ENCODE measurements at places on chromosomes 4 and X.
A peak's percentile ranks its signal among the peaks of the same experiment; 100 is the strongest.

GRCh38 chr4:101229116-101229515 is 118.2 kb downstream of the PPP3CA start:
- no peak for DNase-seq

GRCh38 chr4:1756893-1757779 is 35.8 kb downstream of the TACC3 start:
- no peak for DNase-seq

DNA sequence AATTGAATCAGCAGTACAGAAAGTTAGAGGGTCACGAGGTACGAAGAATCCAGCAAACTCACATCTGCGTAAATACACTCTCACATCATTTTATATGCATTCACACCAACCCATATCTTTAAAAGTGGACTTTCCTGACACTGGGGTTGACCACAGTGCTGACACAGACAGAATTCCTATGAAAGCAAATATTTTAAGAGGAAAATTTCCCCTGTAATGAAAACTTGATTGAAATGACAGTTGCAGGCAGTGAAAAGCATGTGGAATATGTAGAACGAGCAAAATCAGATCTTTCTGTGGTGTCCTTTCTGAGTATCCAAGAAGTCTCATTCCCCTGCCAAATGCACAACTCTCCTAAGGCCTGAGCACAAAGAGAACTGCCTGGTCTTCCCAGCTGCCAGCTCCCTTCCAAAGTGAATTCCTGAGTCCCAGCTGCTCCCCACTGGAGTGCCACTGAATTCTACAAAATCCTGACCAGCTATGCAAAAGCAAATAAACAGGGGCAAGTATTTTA is 50.5 kb upstream of the FAM9C start:
- DNase-seq, result no peak

DNA sequence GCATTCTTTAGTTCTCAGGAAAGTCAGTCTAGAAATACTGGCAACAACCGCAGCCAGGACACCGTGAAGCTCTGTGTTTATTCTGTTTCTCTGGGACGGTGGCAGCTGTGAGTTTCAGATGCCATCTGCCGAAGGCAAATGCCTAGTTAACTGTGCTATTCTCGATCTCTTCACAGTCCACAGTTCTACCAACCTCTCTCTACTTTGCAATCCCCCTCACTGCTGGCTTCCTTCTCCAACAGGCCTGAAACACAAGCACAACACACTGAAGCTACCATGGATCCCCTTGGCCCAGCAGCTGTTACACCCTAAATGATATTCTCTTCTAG is 118.8 kb downstream of the ZNF827 start:
- no peak for DNase-seq

DNA sequence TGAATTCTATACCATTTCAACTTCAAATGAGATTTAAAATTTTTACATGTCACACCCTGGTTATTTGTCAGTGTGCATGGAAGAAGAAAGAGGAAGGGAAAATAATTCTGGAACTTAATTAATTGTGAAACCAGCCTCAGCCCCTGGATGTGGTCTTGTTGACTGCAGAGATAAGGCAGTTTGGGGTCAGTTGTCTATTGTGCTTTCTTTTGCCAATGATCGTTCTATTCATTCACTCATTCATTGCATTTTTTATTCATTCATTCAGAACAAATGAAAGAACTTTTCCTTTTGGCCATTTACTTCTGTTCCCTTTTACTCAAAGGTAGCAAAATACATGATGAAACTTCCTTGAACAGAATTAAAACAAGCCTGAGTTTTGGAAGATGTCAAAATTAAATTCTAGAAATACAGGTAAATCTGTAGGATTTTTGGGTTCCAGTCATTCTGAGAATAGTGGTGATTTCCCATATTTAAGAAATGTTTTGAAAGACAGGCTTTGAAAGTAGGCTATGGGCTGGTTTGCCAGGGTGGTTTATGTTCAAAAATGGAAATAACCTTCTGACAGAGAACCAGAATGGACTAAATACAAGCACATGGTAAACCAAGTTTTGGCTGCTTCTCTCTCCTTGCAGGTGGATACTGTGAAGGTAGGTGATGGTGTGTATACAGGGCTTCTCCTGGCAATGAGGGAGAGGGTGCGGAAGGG is 35.7 kb downstream of the PARM1 start:
- DNase-seq, result no peak

DNA sequence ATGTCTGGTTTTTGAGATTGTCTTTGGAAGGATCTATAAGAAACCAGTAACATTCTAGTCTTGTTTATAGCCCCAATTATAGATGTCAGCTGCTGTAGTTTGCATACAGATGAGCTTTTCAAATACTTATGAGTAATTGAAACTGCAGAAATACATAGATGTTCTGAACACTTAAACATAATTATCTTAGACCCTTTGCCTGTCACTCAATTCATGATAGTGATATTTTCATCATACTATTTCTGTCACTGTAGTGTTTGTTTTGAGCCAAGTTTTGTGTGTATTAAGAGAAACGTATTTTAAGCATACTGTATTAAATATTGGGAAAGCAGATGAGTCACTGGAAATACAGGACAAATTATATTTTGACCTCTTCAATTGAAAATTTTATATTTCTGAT is 69.8 kb upstream of the SMARCA5 start:
- no peak for DNase-seq

DNA sequence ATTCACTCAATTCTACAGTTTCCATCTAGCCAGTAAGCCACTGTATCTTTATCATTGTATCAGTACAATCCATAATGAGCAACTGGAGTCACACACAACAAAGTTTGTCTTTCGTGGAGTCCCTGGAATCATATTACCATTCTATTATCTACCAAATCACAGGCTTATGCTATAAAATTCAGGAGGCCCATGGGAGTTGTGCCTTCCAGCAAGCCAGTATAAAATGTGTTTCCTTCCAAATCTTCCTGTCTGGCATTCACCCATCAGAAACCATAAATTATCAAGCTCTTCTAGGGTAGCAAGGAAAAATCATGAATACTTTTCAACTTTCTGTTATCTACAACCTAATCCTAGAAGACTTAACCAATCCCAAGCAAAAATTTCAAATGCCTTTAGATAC is 1383.3 kb upstream of the PCDH7 start:
- DNase-seq, result no peak

DNA sequence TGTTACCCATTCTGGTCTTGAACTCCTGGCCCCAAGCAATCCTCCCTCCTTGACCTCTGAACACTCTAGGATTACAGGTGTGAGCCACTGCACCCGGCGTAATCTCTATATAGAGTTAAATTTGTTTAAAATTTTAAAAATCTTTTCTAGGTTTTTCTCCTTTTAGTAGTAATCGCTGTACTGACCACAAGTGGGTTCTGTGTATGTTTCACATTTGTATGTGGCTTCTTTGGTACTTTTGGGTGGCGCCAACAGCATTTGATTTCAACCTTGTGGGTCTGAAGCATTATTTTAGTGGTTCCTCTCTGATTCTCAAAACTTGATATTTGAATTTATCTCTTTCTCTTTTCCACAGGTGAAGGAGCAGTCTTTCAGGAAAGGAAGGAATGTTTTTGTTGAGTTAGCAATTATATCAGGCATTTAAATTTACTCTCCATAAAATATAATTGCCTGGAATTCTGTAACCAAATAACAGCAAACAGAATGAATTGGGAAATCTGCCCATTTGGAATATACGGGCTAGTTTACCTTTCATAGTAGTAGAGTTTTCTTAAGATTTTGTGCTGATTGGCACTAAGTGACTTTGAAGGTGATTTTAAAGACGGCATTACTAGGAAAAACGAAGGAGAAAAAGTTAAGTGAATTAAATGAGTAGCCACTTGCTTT is 29.5 kb downstream of the ARHGAP10 start:
- no peak for DNase-seq

DNA sequence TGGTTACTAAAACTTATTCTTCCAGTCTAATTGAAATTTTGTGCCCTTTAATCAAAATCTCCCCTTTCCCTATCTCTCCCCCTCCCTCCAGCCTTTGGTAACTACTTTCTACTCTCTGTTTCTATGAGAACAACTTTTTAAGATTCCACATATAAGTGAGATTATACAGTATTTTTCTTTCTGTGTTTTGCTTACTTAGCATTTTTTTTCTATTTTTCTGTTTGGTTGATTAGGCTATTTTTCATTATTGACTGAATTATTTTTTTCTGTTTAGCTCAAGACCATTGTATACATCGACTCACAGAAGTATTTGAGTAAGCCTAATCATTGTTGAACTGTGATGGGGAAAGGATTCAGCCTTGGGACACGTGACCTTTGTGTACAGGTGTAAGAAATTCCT is 116.4 kb downstream of the PHEX start:
- DNase-seq, result no peak

DNA sequence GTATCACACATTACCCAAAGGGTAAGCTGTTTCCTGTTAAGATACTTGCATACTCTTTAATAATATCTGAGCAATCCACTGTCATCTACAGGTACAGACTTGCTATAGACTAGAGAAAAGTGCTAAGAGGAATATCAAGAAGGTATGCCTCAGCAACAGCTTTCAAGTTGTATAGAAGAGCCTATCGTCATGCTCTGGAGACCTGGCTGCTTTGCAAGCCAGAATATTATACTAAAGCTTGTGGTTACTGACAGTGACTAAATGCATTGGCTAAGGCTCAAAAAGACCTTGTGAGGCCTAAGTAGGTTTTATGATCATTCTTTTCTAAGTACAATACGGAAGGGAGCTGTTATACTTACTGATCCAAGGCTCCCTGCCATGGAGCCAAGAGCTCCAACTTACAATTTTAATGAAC is 11.3 kb downstream of the LAMP2 start:
- DNase-seq, result peak; percentile 9

DNA sequence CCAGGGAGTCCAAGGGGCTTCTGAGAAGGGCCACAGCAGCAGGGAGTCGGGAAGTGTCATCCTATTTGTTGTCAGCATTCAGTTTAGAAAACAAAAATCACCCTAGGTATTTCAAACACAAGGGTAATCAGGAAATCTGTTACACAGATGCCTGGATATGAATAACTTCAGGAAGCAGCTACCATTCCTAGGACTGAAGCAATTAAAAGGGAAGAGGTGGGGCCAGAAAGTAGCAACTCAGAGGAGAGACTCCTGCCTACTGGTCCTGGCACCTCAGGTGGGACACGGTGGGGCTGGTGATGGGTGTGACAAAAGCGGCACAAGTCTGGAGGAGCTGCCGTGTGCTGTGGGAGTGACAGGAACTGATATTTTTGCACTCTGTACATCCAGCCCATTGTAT is 107.9 kb downstream of the PDGFRA start:
- DNase-seq, result no peak

GRCh38 chr4:138406876-138407275 is 164.7 kb upstream of the SLC7A11 start:
- DNase-seq, result no peak

- DNase-seq, result no peak
Measured at GRCh38 chrX:9737363-9737762, 28.3 kb downstream of the GPR143 start.

DNA sequence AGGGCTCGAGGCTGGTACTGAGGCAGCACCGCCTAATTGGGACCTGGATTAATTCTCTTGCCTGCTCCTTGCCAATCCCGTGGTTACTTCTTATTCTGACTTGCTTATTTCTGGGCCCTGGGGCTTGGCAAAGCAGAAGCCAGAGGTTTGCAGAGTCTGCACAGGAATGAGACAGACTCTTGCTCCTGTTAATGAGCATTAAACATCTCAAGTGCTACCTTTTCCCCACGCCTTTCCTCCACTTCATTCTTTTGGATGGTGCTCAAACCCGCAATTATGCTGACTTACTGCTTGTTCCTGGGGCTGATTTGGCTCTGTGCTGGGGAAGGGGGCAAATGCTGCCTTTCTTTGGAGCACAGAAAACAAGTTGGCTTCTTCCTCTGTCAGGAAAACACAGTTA is 16.5 kb upstream of the STOX2 start:
- no peak for DNase-seq

DNA sequence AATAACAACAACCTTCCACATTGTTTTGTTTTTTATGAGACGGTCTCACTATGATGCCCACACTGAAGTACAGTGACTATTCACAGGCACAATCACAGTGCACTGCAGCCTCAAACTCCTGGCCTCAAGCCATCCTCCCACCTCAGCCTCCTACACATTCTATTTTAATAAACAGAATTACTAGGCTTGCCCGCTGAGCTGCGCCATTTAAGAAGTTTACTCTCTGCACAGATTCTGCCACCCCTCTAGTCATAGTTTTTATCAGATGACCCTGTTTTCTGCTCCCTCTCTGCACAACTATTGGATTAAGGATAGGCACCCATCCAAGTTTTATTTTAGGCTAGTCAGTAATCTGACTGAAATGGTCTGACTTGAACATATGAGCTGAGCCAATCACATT is 11.3 kb upstream of the COX18 start:
- DNase-seq, result no peak

- DNase-seq, result peak; percentile 83
Measured at GRCh38 chr4:54568184-54568583, 89.6 kb upstream of the KIT start.

DNA sequence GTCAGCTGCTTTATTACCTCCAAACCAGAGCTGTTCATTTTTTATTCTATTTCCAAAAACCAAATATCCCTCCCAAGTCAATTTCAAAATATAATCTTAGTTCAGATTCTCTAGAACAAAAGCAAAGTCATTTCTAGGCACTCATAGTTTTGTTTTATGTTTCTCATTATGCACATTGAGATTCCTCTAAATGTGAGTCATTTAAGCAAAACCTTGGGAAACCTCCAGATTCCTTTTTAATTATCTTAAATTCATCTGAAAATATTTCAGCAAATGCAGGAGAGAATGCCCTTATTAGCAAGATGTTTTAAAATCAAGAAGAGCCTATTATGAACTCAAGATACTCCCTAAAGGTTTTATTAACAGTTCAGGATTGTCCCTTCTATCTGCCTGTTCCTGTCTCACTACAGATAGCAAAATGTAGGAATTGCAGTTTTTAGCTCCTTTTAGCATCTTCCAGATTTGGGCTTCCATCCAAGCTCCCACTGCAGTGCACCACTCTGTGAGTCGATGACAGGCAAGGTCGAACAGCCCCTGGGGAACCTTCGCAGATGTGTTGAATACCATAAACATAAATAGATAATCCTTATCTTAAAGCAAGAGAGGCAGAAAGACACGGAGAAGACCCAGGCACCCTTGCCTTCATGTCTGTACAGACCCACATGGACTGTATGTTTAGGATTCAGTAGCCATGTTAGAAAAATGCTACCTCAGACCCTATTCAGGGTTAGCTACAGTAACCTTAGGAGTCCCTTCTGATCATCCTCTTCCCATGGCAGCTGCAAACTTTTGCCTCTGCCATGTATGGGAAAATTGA is 11.3 kb upstream of the SLC9A7 start:
- no peak for DNase-seq

- DNase-seq, result no peak
Measured at GRCh38 chr4:140049849-140050637, 103.9 kb downstream of the MAML3 start.

- DNase-seq, result no peak
Measured at GRCh38 chr4:156100651-156101050, 147.0 kb upstream of the CTSO start.

GRCh38 chr4:155768370-155768769 is 9.5 kb downstream of the GUCY1B1 start:
- DNase-seq, result no peak

DNA sequence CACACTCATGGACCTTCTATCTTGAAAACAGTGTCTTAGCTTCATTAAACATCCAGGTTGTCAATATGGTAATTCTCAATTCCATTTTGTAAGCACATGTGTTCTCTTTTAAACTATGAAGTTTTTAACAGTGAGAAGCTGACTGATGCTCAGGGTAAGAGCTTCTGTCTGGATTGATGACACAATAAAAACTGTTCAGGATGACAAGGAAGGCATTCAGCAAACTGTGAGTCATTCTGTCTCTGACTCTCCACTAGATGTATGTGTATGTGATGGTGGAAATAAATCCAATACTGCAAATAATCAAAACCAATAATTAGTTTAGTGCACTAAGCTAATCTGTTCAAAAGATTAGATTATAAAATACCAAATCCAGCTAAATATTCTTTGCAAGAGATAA is 115.3 kb upstream of the ARX start:
- peak; percentile 10 for DNase-seq

All from urothelium cell line (cell line).